ENCODE measurements at places on chromosomes 6 and 20.

- DNase-seq, result peak; percentile 58
Measured at GRCh38 chr20:53899351-53900167, 170.8 kb downstream of the BCAS1 start.

DNA sequence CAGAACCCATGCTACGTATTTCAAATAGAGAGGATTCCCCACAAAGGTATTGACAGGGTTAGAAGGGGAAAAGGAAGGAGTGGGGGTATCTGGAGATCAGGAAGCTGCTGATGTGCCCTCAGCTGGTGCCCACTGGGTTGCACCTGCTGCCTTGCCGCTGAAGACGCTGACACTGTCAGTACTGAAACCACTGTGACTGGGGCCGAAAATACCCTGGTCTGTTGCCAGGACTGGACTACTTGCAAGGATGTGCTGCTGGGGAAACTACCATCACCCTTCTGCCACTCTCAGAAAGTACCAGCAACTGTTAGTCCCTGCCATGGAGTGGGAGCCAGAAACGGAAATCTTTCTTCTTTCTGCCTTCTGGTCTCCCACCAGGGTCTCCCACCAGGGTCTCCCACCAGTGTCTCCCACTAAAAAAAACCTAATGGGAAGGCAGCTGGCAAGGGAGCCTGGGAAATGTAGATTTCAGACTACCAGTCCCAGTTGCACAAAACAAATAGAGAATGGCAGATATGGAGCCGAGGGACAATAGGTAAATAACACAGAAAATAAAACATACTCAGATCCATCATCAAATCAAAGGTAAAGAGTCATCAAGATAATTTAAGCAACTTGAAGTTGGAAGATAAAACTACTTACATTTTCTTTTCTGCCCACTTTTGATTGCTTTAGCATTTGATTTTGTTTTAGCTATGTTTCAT is 204.8 kb downstream of the TPBG start:
- no peak for DNase-seq

- DNase-seq, result no peak
Measured at GRCh38 chr6:12666886-12667285, 49.7 kb upstream of the PHACTR1 start.

DNA sequence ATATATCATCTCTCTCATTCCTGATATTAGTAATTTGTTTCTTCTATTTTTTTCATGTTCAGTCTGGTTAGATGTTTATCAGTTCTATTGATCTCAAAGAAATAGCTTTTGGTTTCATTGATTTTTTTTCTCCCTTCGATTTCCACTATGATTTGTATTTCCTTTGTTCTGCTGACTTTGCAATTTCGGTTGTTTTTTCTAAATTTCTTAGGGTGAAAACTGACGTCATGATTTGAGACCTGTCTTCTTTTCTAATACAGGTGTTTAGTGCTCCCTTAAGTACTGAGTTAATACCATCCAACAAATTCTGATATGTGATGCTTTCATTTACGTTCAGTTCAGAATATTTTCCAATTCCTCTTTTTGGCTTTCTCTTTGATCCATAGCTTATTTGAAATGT is 25.2 kb downstream of the STX7 start:
- no peak for DNase-seq

- peak; percentile 7 for DNase-seq
Measured at GRCh38 chr6:147322299-147323162, 118.3 kb downstream of the STXBP5 start.

DNA sequence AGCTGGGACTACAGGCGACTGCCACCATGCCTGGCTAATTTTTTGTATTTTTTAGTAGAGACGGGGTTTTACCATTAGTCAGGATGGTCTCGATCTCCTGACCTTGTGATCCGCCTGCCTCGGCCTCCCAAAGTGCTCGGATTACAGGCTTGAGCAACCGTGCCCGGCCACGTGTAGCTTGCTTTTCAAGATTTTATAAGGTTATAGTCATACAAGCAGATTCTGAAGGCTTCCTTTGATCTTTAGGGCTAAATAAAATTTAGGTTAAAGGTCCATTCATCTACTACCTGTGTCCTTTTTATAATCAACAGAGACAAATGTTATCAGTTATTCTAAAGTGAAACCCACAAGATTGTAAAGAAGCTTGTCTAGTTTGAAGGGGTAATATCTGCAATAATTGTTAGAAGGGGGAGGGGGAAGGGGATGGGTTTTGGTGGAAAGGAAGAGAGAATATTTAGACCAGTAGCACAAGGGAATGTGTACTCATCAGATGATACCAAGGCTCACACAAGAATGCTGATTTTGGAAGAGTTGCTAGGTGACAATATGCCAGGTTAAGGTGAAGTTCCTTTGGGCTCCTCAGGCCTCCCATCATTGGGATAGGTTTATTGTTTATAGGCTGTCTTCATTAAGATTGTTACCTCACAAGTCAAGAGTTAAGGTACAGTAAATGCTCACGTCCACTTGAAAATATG is 284.7 kb downstream of the ALDH8A1 start:
- no peak for DNase-seq

DNA sequence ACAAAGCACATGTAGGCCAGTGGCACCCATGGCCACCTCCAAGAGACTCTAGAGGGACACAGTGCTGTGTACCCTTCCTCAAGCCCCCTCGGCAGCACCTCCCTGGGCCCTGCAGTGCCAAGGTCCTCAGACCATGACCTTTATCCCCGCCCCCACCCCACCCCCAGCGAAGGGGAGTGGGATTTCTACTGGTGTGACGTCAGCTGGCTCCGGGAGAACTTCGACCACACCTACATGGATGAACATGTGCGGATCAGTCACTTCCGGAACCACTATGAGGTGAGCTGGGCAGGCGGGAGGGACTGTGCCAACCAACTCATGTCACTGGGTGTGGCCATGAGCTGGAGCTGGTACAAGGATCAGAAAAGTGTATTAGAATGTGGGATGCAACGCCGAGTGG is 38.0 kb downstream of the TTLL9 start:
- no peak for DNase-seq

GRCh38 chr6:159376516-159377158 is 207.4 kb downstream of the FNDC1 start:
- no peak for DNase-seq

Measured in T-helper 2 cell (primary cell).